ENCODE measurements at places on chromosomes 16 and 17.

- DNase-seq = no peak
Measured at GRCh38 chr16:67910158-67910557, 17.1 kb downstream of the PSKH1 start.

DNA sequence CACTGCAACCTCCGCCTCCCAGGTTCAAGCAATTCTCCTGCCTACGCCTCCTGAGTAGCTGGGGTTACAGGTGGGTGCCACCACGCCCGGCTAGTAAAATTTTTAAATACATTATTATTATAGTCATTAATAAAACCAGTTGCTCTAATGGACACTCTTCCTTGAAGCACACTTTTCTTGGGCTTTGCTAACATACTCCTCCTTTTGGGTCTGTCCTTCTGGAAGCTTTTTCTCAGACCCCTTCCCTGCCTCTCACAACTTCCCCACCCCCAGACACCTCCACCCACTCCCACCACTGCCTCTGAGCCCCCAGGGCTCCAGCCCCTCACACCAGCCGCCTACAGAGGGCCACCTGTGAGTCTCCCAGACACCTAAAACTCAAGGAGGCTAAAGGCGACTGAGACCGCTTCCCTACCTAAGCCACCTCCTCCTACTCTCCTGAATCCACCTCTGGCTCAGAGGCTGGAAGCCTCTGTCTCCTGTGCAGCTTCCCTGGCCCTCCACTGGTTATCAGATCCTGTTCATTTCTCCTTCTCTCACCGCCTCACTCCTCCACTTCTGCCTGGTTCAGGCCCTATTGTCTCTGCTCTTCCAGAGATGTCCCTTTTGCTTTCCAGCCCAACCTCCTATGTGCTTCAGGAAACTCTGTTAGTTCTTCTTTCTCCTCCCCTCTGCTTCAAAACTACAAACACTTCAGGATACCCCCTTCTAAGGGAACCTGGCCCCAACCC lies 2.1 kb upstream of the CUEDC1 start:
- no peak for DNase-seq

- no peak for DNase-seq
Measured at GRCh38 chr17:47305302-47305923, 18.3 kb upstream of the EFCAB13 start.

DNA sequence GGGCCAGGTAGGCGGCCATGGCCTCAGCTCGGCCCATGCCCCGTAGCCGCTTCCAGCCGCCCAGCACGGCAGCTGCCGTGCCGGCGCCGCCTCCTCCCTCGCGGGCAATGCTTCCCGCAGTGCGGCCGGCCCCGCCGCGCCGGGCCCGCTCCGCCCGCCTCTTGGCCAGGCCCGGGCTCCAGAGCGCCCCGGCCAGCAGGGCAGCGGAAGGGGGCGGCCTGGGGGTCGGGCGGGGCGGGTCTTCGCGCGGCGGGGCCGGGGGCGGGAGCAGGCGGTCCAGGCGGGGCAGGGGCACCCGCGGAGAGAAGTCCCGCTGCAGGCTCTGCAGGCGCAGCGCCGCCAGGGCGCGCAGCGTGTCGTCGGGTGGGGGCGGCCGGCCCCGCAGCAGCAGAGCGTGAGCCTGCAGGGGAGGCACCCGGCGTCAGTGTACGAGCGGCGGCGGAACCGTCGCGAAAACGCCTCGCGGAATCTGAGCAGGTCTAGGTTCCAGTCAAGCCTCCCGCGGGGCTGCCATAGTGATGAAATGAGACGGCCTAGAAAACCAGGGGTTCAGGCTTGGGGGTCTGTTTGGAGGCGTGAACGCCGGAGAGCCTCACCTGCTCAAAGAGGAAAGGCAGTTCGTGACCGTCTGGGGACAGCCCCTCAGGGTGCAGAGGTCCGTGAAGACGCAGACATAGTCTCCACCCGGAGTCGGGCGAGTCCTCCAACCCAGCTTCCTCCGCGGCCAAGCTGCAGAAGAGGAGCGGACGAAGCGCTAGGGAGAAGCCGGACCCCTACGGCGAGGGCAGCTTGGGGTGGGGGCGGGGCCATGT lies 6.6 kb downstream of the PLEKHH3 start:
- DNase-seq = peak; percentile 83

- DNase-seq = peak; percentile 58
Measured at GRCh38 chr17:77821114-77821513, 137.4 kb upstream of the TNRC6C start.
